NCI-H1694 treated with DMSO at 0.1 percent for 48 hours (cell line): ENCODE measurements at places on chromosomes 5 and 9.

DNA sequence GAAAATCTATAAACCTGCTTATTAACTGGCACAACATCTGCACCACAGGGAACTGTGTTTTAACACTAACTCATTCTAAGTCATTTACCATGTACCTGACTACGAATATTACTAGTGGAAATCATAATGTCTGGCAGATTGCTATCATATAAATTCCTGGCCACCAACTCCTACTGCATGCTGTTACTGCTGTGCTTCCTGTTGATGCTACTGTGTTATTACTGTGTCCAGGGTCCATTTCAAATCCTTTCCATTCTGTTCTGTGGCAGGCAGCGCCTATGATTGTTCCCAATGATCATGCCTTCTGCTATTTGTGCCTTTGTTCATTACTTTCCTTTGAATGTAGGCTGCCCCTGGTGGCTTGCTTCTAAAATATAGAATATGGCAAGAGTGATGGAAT lies 4.7 kb upstream of the ZNF131 start:
- no peak for DNase-seq

DNA sequence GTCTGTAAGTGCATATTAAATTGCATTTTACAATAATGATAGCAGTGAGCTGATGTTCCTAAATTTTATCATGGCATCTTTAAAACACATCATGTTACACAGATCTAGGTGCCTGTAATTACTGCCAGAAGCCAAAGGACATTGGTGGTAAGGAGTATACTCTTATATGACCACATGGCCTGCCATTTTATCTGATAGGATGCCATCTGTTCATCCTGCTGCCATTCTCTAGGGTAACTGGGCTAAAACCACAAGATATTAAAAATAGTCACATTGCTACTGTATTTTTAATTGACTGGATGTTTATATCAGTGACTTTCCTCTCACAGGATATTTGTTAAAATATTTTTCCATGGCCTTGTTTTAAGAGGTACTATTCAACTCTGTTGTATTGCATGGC lies 53.1 kb downstream of the HCN1 start:
- peak; percentile 85 for DNase-seq

- no peak for DNase-seq
Observed at GRCh38 chr9:114803479-114804265, 2.2 kb downstream of the TNFSF15 start.

- no peak for DNase-seq
Observed at GRCh38 chr5:50923768-50924494, 257.5 kb downstream of the PARP8 start.

DNA sequence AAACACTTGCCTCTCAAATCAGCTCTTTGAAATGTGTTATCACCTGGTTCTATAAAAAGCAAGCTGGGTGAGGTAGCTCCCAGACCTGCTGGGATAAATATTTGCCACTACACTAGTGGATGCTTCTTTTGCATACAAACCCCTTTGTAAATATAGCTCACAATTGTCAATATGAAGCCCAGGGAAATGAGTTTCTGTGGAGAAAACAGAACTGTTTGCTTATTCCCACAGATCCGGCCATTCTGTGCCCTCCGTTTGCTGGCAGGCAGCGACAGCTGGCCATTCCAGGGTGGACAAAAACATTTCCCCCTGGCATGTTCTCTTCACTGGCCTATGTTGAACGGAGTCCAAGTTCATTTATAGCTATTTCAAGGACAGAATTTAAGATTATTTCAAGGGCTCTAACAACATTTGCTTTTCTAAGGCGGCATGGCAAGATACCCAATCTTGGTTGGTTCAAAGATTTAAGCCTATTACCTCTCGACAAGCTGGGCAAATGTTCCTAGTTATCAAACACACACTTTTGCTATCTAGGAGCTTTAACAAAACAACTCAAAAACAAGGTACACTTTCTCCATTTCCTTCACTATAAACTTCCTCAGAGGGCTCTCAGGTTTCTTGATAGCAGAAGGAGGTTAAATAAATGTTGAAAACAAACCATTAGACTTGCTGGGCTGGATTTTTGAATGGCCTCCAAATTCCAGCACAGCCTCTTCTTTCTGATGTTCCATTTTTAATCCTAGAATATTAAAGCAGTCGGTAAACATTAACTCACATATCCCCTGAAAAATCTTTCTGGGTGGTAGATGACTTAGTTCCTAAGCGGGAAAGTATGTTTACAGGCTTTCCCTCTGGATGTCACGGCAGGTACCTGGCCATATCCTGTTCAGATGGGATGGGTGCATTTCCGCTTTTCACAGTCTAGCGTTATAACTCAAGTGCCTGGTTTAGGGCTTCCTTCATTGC lies 332.3 kb downstream of the PLK2 start:
- no peak for DNase-seq

DNA sequence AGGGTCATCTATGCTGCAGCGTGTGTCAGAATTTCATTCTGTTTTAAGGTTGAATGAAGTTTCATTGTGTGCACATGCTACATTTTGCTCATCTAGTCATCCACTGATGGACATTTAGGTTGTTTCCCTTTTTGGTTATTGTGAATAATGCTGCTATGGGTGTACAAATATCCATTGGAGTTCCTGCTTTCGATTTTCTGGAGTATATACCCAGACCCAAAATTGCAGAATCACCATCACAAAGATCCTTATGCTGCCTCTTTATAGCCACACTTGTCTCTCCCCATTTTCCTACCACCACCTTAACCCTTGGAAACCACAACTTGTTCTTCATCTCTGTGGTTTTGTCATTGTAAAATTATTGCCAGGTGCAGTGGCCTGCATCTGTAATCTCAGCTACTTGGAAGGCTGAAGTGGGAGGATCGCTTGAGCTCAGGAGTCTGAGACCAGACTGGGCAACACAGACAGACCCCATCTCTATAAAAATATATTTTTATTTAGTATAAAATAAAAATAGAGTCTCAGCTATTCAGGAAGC lies 166.2 kb downstream of the HSD17B3 start:
- DNase-seq: no peak

DNA sequence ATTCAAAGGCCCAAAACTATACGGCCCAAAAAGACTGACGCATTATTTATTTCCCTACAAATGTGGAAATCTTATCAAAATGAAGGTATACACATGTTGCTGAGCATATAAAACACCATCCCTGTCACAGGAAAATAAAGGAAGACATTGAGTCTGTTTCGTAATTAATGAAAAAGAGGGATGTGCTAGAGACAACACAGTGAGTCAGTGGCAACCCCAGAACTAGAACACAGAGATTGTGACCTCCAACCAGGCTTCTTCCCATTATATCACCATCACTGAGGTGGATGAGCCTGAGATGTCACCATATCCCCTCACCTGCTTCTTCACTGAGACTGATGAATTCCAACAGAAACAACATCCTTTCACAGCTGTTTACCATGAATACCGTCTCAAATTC lies 3.8 kb downstream of the NDUFA8 start:
- DNase-seq: no peak

DNA sequence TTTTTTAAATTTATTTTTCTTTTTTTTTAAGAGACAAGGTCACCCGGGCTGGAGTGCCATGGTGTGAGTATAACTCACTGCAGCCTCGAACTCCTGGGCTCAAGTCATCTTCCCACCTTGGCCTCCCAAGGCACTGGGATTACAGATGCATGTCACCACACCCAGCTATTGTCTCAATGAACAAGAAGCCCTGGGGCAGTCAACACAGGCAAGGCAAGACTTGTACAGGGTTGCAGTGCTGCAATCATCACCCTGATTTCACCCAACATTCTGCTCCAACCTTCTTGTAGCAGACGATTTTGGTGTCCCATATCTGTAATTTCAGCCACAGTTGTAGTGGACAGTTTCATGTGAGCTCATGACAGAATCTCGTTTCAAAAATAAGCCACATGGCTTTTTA lies 205.8 kb upstream of the KIF2A start:
- DNase-seq: no peak

GRCh38 chr5:52786391-52786790 lies 1.3 kb upstream of the ITGA1 start:
- no peak for DNase-seq

DNA sequence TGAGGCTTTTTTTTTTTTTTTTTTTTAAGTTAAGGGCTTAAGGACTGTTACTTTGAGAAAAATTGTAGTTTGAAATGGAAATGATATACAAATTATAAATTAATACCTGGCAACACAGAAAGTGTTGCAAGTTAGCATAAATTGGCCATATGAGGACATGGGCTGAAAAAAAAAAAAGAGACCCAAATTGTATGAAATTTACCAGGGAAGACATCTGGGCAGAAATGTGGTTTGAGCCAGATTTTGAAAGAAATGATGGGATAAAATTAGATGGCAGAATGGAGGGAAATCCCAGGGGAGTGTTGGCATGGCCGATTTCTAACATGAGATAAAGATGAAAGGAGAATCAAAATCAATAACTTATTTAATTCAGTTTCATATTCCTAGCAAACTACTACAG lies 472.1 kb downstream of the CTNND2 start:
- DNase-seq: peak; percentile 51

DNA sequence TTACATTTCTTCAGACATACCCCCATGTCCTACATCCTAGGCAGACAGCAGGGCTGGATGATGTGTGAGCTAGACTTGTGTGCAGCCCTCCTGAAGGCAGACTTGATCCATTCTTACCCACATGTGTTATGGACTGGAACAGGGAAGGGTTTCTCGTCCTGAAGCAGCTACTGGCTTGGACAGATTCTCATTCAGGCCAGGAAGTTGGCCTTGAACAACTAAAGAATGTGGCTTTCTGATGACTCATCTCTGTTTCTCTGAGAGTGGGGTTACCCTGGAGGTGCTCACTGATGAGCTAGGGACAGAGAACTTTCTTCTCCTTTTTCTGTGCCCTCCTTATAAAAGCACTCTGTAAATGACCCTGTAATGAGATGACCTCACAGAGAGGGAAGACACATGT lies 246.5 kb downstream of the PCSK5 start:
- no peak for DNase-seq

DNA sequence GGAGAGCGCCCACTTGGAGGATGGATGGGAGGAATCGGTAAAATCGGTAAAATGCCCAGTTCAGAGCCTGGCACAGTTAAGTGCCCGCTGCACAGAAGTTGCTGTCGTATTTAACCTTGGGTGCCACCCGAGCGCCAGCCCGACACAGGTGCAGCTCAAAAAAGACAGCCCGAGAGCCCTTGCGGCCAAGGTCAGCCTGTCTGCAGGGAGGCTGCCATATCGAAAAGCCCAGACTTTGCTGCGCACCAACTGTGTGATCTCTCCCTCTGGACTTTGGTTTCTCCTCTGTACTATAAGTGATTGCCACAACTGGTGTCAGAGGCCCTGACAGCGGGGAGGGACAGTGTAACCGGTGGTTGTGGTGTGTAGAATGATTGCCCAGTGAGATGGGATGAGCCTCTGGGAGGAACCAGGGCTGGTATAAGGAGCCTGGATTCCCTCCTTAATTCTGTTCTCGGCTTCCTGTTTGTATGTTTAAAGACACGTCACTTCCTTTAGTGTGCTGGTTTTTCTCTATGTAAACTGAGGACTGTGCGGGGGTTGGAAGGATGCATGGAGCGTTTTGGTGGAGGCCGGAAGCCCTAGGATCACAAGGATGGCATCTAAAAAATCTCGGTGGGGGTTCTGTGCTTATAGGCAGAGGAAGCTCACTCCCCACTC lies 792 bp downstream of the NTMT1 start:
- DNase-seq: no peak

GRCh38 chr9:135749171-135750045 lies 47.4 kb downstream of the KCNT1 start:
- DNase-seq: no peak

DNA sequence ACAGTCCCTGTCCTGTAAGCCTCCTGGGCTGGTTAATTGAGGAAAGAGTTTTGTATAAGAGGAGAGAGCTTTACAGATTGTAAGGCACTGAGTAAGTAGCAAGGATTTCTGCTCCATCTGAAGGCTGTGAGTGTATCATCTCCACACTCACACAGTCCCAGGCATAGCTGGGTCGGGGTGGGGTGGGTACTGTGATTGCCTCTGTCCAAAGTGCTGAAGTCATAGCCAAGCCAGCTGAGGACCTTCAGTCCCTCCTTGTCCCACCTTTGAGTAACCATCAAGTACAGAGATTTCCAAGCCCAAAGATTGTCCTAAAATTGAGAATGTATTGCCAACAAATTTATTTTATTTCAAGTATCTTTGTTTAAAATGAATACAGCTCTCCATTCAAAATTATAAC lies 5.5 kb upstream of the DNAJB5 start:
- DNase-seq: no peak

GRCh38 chr9:99244344-99245260 lies 22.5 kb downstream of the SEC61B start:
- no peak for DNase-seq

- DNase-seq: peak; percentile 36
Observed at GRCh38 chr9:107158321-107158720, 124.8 kb upstream of the RAD23B start.

GRCh38 chr5:35755966-35756365 lies 100.7 kb upstream of the IL7R start:
- no peak for DNase-seq

DNA sequence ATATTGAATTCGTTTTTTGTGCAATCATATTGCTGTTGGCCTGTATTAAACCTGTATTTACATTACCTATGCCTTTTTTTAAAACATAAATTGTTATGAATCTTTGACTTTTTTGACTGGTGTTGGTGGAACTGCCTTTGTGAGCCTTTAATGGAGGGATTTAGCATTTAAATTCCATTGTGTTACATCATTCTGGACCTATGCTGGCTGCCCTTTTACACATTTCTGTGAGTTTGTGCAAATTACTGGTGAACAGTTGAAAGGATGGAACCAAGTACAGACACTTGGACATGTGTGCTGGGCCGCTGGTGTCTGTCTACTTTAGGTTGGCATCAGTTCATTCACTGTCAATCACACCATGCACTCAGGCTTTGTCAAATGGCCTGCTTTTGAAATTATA lies 3.4 kb downstream of the SNX18 start:
- DNase-seq: no peak

- DNase-seq: peak; percentile 28
Observed at GRCh38 chr5:128498844-128499455, 39.1 kb downstream of the FBN2 start.

- DNase-seq: no peak
Observed at GRCh38 chr5:150113047-150113744, 26.8 kb upstream of the CSF1R start.

DNA sequence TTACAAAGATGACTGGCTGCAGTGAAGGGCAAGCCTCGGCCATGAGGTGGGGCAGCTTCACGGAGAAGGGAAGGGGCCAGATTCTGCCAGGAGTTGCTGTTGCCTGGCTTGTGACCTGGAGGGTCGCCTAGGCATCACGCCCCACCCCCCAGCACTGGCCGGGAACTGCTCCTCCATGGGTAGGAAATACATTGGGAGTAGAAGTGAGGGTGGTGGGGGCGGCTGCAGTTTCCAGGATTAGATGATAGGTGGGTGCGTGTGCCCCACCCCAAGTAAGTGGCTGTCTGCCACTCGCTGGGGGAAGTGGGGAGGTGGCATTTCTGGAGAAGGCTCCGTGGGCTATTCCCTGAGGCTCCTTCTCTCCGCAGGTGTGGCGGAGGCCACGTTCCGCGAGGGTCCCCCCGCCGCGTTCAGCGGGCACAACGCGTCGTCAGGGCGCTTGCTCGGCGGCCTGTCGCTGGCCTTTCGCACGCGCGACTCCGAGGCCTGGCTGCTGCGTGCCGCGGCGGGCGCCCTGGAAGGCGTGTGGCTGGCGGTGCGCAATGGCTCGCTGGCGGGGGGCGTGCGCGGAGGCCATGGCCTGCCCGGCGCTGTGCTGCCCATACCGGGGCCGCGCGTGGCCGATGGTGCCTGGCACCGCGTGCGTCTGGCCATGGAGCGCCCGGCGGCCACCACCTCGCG lies 16.9 kb downstream of the CRB2 start:
- no peak for DNase-seq
